ENCODE measurements at places on chromosomes 12 and 14. TPM values are rescaled to one million over a fixed set of nuclear protein-coding genes. Genes with fewer than 3 reads are reported as not detected.

Gene SERPINA10
- not detected for total RNA-seq

DNA sequence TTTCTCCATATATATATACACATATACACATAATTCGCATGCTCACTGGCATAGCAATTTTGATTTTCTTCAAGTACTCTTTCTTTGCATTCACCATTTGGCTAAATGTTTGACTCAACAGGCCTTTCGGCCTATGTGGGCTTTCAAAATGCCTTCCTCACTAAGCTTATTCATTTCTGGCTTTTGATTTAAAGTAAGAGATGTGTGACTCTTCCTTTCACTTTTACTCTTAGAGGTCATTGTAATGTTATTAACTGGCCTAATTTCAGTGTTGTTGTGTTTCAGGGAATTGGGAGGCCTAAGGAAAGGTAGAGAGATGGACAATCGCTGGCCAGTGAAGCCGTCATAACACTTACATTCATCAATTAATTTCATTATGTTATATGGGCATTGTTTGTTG, 14.5 kb upstream of the KLRD1 start:
- DNase-seq: no peak

DNA sequence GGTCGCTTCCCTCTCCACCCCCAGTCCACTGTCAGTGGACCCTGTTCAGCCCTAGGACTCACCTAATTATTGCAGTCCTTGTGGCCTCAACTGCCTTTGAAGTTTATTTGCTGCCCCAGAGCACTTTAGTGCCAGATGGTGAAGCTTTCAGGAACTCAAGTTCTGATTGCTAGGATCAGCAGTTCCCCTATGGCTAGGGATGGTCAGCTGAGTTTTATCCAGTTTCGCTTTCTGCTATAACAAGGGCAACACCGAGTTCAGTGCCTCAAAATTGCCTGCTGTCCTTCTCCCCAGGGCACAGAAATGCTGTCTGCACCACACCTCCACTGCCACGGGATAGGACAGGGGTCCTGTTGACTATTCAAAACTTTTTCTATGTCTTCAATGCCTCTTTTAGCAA, 295.0 kb downstream of the GPHN start:
- no peak for DNase-seq

DNA sequence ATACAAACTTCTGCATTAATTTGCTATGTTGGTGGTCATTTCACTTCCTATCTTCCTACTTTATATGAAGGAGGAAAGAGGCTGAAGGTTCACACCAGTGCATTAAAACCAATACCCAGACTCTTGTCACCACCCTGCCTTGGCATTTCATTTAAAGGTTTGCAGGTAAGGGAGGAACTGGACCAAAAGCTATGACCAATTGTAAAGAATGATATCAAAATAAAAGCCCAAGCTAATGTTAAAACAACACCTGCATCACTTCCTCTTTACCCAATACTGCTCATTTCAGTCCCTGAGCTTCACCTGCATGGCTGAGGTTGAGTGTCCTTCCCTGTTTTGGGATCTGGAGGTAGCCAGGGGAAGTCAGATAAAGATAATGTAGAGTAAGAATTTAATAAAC, 47.2 kb upstream of the TMEM233 start:
- DNase-seq: no peak

- no peak for DNase-seq
Measured at GRCh38 chr14:94043111-94043755, 17.1 kb downstream of the OTUB2 start.

DNA sequence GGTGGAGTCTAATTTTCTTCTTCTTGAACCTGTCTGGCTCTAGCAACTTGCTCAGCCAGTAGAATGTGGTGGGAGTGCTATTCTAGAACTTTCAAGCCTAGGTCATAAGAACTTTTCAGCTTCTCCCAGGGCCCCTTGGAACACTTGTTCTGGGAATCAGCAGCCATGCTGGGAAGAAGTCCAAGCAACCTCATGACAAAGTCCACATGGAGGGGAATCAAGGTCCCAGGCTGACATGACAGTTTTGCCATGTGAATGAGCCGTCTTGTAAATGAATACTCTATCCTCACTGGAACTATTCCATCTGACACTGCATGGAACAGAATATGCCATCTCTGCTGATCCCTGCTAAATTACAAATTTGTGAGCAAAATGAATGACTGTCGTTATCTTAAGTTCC, 214.2 kb upstream of the TBX3 start:
- no peak for DNase-seq

DNA sequence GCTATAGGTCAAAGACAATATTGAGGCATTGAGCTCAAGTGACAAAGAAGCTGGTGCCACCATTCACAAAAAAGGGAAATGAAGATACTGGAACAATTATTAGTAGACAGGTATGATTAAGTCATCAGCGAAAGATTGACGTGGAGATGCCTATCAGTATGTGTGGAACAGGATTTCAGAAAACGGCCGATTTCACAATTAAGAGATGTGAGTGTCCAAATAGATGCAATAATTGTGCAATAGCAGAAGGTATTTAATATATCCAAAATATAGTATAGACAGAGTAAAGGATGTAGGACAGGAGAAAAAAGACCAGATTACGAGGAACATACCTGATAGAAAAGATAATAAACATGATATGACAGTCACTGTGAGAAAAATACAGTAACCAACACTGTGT, 433.1 kb downstream of the C12orf50 start:
- no peak for DNase-seq

DNA sequence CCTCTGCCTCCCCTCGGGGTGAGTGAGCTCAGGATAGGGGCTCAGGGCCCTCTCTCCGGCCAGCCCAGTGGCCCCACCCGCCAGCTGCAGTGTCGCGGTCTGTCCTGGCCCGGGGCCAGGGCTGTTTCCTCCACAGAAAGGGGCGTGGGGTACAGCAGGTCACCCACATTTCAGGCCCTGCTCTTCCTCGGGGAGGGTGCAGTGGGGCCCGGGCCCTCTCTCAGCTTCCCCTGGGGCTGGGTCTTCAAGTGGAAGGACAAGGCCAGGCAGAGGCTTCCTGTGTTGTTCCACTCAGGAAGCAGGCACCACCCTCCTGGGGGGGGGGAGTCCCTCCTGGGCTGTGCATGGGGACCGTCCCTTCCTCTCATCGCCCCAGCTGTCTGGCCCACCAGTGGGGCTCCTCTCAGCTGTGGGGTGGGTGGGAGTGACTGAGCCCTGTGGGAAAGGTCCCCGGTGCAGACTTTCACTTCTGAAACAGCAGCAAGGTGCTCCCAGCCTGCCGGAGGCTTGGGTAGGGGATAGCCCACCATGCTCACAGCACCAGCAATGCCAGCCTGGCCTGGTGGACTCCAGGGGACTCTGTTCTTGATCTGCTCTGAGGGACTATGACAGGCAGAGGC, 3.7 kb downstream of the GPR132 start:
- no peak for DNase-seq

Data from omental fat pad (tissue), 4 donors.